ENCODE measurements at places on chromosomes 3 and 15. TPM values are rescaled to one million over a fixed set of nuclear protein-coding genes. Genes with fewer than 3 reads are reported as not detected.
A peak's percentile ranks its signal among the peaks of the same experiment; 100 is the strongest.

DNA sequence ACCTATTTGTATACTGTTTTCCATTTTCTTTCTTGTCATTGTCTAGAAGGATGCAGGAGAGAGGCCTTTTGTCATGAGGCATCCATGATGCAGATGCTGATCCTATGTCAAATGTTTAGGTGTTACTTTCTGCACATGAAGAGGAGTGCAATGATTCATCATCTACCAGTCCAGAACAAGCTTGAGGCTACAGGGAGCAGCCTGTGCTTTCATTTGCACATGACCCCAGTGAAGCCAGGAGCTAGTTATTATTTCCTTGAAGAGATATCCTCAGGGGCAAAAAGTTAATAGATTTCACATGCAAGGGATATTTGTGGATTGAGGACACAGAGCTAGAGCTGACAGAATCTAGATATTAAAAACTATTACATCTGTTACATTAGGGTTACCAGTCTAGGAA lies 204.4 kb upstream of the TGFBR2 start:
- peaks cover 2% of the 10 kb centered on the region for H3K27me3 ChIP-seq
- no peak overlapping the region for H3K27ac ChIP-seq
- H3K4me3 ChIP-seq: no peak overlapping the region
- peaks cover 8% of the 10 kb centered on the region for H3K4me1 ChIP-seq
- no peak for DNase-seq
- no peaks in the 10 kb centered on the region for H3K36me3 ChIP-seq

- H3K4me3 ChIP-seq: no peak overlapping the region
- peaks cover 24% of the 10 kb centered on the region for H3K4me1 ChIP-seq
- H3K36me3 ChIP-seq: no peaks in the 10 kb centered on the region
- H3K27me3 ChIP-seq: peaks cover 10% of the 10 kb centered on the region
- DNase-seq: no peak
Observed at GRCh38 chr3:71868876-71869275, 83.9 kb upstream of the PROK2 start.

Gene RASL12
- not detected for total RNA-seq

DNA sequence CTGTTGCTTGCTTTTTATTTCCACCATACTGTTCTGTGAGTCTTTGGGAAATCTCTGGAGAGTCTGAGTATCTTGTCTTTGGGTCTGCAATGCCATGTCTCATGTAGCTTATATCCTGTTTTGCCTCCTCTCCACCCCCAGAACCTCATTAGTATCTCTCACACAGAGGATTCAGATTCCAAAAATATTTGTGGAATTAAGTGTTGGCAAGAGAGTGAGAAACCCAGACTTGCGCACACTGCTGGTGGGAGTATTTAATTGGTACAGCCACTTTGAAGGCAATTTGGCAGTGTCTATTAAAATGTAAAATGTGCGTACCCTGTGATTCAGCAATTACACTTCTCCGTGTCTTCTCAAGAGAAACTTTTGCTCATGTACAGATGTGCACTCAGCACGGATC lies 68.6 kb downstream of the ZNF621 start:
- no peak overlapping the region for H3K4me3 ChIP-seq
- no peaks in the 10 kb centered on the region for H3K36me3 ChIP-seq
- no peak for DNase-seq
- no peaks in the 10 kb centered on the region for H3K4me1 ChIP-seq

DNA sequence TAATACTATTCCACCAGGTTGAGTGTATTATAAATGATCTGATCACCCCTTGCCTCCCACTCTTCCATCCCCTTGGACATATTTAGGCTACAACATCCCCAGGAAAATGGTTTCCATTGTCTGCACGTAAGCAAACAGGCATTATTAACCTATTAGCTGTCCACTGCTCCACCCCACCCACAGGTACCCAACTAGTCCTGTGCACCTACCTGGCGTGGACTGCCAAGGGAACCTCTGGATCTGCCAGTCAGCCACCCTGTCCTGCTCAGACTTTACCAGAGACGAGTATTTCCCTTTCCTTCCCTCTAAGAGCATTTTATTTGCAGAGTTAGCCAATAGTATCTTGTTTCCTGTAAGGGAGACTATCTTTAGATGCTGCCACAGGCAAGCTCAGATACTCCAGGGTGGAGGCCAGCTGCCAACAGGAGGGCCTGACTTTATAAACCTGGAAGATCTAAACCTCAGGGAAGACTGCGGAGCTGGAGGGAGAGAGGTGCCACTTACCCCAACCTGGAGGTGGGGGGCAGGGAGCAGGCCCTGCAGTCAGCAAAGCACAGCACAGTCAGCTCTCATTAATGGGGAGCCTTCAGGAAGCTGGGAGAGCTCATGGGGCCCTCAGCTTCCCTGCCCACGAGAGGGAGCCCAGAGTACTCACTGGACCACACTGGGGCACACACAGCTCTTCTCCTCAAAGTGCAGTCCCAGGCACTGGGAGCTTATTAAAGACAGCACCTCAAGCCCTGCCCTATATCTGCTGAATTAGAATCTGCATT lies at the start of gene CX3CR1:
Gene CX3CR1 (minus strand): TSS at position 292 of the 773 bp plus-strand sequence. CDS start 13,527 bp downstream, outside the sequence.
- H3K4me3 ChIP-seq: no peak within 1 kb of the TSS
- no peaks in the 10 kb centered on the region for H3K27me3 ChIP-seq
- no peaks in the 10 kb centered on the region for H3K36me3 ChIP-seq
- no peak for DNase-seq
- H3K4me1 ChIP-seq: peaks cover 15% of the 10 kb centered on the region

DNA sequence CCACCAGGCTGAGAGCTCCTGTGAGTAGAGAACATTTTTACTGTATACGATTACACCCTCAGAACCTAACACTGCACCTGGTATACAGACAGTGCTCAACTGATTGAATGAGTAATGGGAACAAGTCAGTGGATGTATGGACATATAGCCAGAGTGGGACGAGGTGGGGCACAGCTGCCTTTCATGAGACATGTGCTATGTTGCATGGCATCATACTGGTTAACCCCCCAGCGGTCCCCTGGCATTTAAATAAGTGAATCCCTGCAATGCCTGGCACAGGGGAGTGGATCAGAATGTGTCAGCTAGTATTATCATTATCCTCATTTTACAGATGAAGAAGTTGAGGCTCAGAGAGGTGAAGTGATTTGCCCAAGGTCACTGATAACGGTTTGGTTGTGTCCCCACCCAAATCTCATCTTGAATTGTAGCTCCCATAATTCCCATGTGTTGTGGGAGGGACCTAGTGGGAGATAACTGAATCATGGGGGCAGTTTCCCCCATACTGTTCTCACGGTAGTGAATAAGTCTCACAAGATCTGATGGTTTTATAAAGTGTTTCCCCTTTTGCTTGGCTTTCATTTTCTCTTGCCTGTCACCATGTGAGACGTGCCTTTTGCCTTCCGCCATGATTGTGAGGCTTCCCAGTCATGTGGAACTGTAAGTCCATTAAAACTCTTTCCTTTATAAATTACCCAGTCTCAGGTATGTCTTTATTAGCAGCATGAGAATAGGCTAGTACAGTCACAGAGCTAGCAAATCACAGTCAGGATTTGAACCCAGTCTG lies 56.0 kb upstream of the ATP2B2 start:
- DNase-seq: no peak
- peaks cover 16% of the 10 kb centered on the region for H3K27me3 ChIP-seq
- no peaks in the 10 kb centered on the region for H3K36me3 ChIP-seq
- H3K4me1 ChIP-seq: peaks cover 8% of the 10 kb centered on the region
- no peak overlapping the region for H3K27ac ChIP-seq
- H3K4me3 ChIP-seq: no peak overlapping the region

Gene TEX55
- not detected for total RNA-seq

DNA sequence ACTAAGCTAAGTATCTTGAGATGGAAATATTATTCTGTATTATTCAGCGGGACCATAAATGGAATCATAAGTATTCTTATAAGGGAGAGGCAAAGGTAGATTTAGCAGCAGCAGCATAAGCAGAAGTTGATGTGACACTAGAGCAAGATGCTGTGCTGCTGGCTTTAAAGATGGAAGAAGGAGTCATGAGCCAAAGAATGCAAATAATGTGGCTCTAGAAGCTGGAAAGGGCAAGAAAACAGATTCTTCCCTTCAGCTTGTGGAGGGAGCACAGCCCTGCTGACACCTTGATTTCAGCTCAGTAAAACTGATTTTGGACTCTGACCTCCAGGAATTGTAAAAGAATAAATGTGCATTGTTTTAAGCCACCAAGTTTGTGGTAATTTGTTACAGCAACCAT lies 144.2 kb upstream of the ANKRD28 start:
- no peak overlapping the region for H3K27ac ChIP-seq
- no peak overlapping the region for H3K4me3 ChIP-seq
- no peaks in the 10 kb centered on the region for H3K27me3 ChIP-seq
- H3K4me1 ChIP-seq: peaks cover 2% of the 10 kb centered on the region

DNA sequence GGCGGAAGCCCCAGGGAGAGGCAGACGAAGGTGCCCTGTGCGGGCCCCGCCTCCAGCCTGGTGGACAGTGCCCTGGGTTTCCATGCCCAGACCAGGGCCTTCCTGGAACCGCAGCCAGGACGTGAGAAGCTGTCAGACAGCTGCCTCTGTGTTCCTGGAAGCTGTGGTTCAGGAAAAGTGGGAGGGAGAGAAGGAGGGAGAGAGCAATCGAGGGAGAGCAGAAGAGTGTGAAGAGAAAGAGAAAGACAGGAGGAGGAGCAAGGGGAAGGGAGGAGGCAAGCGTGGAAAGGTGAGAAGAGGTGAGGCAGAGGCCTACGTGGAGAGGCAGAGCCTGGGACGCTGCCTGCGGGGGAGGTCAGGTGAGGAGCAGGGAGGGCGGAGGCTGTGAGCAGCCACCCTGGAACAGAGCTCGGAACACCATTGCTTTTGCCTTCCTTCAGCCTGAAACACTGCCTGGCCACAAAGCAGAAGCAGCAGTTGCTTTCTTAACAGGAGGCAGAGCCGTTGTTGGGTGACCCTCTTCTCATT lies 18.6 kb downstream of the ZDHHC19 start:
- H3K4me1 ChIP-seq: peaks cover 46% of the 10 kb centered on the region
- no peaks in the 10 kb centered on the region for H3K36me3 ChIP-seq
- peak overlapping the region; percentile 86 for H3K27ac ChIP-seq
- H3K4me3 ChIP-seq: peak overlapping the region; percentile 50

DNA sequence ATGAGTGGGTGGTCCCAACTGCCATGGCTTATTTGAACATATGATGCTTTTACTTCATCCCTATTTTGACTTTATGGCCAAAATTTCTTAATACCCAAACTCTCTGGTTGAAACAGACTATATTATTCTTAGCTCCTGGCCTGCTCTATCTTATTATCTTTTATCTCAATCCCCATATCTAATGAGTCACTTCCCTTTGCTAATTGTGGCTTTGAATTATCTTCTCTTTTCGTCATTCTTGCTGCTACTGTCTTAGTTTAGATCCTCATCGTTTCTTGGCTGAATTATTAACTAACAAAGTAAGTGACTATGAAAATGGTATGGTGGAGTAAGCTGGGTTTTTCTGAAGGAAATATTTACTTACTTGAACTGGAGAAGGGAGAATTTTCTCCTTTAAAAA lies 28.2 kb upstream of the DNAJC19 start:
- no peaks in the 10 kb centered on the region for H3K36me3 ChIP-seq
- no peaks in the 10 kb centered on the region for H3K4me1 ChIP-seq
- peaks cover 4% of the 10 kb centered on the region for H3K27me3 ChIP-seq
- H3K27ac ChIP-seq: no peak overlapping the region
- DNase-seq: no peak
- H3K4me3 ChIP-seq: no peak overlapping the region

GRCh38 chr3:178482981-178483380 lies 53.3 kb upstream of the KCNMB2 start:
- DNase-seq: no peak
- no peak overlapping the region for H3K27ac ChIP-seq
- H3K36me3 ChIP-seq: no peaks in the 10 kb centered on the region

Gene FBXO40
- not detected for total RNA-seq

DNA sequence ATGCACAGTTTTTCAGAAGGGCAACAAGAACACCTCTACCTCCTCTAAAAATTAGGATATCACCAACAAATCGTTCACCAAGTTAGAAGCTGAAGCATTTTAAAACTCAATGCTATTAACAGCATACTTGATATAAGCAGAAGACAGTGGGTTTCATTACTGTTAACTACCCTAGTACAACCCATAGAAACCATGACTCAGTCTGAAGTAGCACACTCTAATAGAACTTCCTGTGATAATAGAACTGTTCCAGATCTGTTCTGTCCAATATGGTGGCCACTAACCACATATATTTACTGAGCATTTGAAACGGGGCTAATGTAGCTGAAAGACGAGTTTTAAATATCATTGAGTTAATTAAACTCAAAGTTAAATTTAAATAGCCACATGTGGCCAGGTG lies 1075.6 kb downstream of the FHIT start:
- H3K4me1 ChIP-seq: peaks cover 8% of the 10 kb centered on the region
- no peak overlapping the region for H3K27ac ChIP-seq
- H3K36me3 ChIP-seq: no peaks in the 10 kb centered on the region
- no peak overlapping the region for H3K4me3 ChIP-seq

DNA sequence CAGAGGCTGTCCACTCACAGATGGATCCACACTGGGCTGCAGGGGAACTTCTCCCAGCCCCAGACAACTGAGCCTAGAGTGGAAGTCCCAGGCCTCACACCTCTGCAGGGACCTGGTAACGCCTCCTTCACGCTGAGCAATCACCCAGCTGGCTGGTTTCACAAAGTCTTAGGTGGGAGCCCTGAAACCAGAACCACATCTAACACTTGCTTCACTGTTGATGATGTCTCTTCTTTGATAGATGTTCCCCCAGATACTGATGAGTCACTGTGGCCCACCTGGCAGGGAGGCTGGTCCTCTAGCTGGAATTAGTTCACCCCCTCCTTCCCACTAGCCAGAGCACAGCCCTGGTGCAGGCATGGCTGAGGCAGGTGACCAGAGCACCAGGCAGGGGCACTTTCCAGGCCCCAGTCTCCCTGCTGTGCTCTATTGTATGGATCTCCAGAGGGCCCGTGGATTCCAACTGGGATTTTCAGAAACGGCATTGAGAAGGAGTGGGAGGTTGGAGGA lies 33.5 kb downstream of the MYL3 start:
- DNase-seq: peak; percentile 46
- H3K27ac ChIP-seq: no peak overlapping the region
- H3K4me1 ChIP-seq: peaks cover 11% of the 10 kb centered on the region
- H3K4me3 ChIP-seq: no peak overlapping the region

Measured in activated CD4-positive, alpha-beta memory T cell treated with anti-CD3 and anti-CD28 coated beads for 36 hours (primary cell).